ENCODE measurements at places on chromosomes 3 and 15.

DNA sequence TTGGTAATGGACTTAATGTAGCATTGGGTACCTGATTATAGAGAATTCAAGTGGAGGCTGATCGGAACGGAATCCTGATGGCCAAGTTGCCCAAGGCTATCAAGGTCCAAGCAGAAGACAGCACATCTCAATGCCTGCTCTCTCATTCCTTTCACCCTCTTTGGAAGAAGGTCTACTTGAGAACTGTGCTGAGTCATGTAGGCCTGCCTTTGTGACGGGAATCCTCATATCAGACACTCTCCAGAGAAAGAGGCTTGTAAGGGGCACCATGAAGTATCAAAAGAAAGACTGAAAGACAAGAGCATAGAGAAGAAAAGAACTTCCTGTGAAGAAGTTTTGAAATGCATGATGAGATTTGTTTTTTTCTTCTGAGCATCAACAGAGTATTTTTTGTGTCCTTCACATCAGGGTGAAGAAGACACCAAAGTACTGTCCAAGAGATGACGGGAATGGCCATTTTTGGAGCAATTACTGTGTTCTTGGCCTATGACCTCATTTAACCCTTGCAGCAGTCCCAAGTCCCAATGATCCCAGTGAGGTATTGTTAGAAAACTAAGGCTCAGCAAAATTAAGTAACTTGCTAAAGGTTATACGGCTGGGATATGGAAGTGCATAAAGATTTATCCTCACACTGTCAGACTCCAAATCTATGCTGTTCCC, 13.2 kb upstream of the LARP6 start:
- DNase-seq: no peak

GRCh38 chr3:18423401-18424212, 1.5 kb downstream of the SATB1 start:
- DNase-seq: no peak

GRCh38 chr3:141795276-141795675, 32.1 kb downstream of the GRK7 start:
- DNase-seq: no peak

- DNase-seq: no peak
These were observed 44.8 kb downstream of the TMEM40 start for GRCh38 chr3:12714278-12714677.

GRCh38 chr3:30341851-30342250, 264.6 kb upstream of the TGFBR2 start:
- no peak for DNase-seq

GRCh38 chr3:33114622-33115023, 809 bp downstream of the CRTAP start:
- DNase-seq: no peak

DNA sequence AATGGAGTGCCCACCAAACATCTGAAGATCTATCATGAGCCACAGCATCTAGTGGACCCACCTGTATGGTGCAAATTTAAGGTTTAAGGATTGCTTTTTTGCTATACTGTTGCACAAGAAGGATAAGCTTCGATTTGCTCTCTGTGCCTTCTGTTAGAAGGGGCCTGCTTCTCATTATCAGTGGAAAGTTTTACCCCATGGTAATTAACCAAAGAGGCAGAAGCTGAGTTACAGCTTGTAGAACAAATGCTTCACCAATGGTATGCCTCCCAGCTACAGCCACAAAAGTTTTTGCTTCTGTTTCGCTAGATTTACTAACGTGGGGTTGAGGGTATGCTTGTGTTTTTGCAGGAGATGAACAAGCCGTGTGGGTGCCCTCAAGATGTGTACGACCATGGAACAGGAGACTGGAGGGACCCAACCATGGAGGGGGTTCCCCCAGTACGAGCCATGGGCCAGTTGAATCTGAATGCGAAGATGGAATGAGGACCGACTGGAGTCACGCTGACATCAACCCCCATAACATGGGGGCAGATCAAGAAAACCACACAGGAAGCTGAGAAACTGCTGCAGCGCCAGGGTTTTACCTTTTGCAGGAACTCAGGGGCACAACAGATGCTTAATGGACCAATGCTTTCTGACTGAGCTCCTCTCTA, 43.5 kb downstream of the ACAD9 start:
- no peak for DNase-seq

GRCh38 chr3:183519891-183520290, 35.6 kb downstream of the KLHL6 start:
- no peak for DNase-seq

DNA sequence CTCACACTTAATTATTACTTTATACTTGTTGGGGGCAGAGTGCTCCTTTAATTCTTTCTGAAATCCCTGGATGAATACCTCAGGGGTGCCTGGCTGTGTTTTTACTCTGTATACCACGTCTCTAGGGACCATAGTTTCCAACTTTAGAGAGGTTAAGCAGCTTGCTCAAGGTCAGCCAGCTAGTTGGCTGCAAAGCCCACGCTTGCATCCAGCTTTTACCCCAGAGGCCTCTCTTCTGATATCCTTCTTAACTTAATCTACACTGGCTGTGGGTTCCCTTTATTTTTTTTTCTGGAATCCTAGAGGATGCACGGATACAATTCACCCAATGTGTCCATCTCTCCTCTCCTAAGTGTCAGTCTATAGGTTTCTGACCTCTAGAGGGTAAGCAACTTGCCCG, 1.4 kb downstream of the PDZRN3 start:
- DNase-seq: no peak

DNA sequence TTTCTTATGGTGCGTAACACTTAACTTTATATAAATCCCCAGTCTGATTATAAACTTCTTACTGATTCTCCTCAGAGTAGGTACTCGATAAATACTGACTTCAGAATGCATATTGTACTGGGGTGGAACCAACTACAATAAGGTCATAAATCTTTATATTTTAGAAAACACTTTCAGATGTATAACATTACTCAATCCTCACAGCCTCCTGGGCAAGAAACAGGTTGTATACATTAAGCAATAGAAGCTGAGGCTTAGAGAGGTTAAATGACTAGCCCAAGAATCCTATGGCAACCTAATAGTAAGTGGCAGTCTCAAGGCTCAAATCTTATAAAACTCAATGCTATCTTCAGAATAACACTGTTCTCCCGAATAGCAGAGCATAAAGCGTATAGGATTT, 9.1 kb downstream of the VPS13C start:
- no peak for DNase-seq

- no peak for DNase-seq
These were observed 15.9 kb downstream of the ARHGAP31 start for GRCh38 chr3:119310071-119310470.

GRCh38 chr3:32177702-32178198, 60.7 kb upstream of the CMTM8 start:
- DNase-seq: peak; percentile 44

- DNase-seq: no peak
These were observed 887.5 kb downstream of the DIPK2A start for GRCh38 chr3:144859161-144859560.

- no peak for DNase-seq
These were observed 50.6 kb downstream of the IQSEC1 start for GRCh38 chr3:13022348-13023234.

DNA sequence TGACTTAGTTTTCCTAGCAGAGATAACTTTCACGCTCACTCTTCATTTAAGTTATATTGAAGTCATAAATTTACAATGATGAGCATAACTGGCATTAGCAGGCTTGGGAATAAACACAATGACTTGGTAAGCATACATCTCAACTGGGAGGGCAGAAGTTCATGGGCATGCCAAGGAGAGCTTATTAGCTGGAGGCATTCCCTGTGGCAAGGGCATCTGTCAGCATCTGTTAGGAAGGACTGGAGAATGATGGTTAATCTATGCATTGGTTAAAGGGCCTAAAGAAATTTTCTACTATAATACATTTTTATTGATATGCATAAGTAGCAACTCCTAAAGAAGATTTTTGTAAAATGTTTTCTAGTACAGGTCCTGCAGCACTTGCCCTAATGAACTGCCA, 52.4 kb downstream of the NEK11 start:
- DNase-seq: no peak

DNA sequence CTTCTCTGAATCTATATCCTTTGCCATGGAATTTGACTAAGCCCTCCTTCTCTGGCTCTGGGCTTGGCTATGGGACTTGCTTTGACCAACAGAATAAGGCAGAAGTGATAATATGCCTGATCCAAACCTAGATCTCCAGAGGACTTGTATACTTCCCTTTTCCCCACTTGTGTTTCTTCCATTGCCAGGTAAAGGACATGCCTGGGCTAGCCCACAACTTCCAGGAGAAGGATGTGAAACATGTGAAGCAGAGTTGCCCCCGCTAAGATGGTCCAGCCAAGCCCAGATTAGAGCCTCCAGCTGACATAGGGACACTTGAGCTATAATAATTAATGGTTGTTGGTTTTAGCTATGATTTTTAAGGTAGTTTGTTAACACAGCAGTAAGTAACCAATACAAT, 55.1 kb downstream of the FOXB1 start:
- DNase-seq: no peak

DNA sequence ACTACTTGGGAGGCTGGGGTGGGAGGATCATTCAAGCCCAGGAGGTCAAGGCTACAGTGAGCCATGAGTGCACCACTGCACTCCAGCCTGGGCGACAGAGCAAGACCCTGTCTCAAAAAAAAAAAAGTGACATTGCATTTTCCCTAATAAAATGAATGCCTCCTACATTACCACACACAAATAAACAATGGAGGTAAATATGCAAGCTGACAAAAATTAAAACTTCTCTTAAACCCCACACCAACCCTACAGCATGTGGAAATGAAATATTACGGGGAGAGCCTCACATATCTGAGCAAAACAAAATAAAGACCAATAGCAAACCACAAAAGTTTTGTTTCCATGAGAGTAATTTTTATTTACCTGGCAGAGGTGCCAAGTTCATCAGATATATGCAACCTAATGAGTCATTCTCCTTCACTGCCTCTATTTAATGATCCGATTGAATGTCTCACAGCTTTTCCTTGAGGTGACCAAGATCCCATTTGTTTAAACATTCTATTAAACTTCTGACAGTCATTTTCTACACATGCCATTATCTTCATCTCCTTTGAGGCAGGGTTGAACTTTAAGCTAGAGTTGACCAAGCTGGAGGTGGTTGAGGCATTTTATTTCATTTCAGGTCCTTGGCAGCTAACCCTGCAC, 9.4 kb upstream of the CAV3 start:
- no peak for DNase-seq

GRCh38 chr15:66108483-66109265, 144.9 kb downstream of the MEGF11 start:
- no peak for DNase-seq

DNA sequence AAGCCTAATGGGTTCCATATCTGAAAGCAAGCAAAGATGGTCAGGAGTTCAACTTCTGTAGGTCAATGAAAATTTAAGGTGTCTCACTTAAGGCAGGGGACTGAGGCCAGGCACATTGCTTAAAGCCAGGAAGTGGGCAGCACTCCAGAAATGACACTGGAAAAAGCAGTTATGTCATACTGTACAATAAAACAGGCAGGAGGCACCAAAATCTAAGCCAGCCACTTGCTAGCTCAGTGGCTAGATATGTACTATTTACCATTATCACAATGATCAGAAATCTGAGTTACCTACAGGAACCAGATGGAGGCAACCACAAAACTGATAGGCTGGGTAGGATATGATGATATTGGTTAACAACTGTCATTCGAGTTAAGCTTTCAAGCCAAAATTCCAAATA, 57.3 kb downstream of the FRMD5 start:
- DNase-seq: no peak

- no peak for DNase-seq
These were observed 358.1 kb downstream of the MECOM start for GRCh38 chr3:169305460-169305859.

GRCh38 chr3:115293321-115293720, 146.2 kb upstream of the ZBTB20 start:
- DNase-seq: no peak

DNA sequence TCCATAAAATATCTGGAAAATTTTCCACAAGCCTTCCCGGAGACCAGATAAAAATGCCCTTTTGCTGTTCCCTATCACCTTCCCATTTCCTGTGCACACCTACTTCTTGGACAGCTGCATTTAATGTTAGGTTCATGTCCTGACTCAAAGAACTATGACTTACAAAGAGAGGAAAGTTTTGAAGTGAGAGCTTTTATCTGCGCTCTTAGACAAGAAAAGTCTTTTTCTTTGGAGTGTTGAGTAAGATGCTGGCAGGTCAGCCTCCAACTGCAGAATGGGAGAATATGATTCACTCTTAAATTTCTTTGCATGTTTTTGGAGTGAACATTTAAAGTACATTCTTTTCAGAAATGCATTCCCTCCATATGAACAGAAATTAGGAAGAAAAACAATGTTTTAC, 147.3 kb upstream of the DPH6 start:
- no peak for DNase-seq

GRCh38 chr15:80779658-80780415, 667 bp downstream of the CEMIP start:
- DNase-seq: peak; percentile 34

- no peak for DNase-seq
These were observed 37.5 kb downstream of the NBEAL2 start for GRCh38 chr3:47016934-47017435.

DNA sequence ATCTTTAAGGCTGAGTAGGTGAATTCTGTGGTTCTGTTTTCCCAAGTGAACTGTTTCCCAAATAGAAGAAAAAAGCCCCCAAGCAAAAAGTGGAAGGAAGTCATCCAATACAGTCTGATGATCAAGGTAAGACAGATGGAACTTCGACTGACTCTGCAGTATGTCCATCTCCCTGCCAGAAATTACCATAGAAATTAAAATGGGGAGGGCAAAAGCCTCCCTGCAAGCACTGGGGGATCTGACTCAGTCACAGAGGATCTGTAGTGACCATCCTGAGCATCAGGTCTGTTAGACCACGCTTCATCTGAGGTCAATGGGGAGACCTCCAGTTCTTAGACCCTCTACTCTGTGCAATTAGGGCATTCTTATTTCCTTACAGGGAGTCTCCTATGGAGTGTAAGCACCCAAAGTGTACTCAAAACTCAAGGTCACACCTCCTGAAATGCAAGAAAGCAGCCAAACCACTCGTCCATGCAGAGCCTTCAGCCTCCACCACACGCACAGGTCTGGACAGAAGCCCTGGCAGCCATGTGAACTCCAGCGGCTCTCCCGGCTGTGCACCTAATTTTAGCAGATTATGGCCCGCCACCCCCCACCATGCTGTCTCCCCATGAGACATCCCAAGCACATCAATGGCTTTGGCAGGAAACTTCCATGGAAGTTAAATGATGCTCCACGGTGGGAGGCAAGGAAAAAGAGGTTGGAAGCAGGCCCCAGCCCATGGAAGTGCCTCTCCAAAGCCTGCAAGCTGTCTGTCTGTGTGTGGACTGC, 348.7 kb downstream of the NTRK3 start:
- DNase-seq: peak; percentile 79

DNA sequence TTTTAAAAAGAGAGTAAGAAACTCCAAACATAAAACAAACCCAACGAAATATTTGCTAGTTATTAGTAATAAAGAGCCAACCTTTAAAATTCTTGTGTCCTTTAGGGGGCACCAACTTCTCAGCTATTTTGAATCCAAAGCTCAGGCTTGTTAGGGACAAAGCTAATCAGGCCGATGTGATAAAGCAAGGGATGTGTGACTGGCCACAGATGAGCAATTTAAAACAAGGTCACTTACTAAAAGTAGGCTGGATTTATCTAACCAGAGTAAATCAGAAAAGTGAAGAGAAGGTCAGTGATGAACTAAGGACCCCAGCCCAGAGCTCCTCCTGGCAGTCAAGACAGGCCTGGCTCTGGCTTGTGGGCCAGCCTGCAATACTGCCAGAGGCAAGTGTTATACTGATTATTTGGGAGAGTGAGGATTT, 108.5 kb downstream of the CYP19A1 start:
- DNase-seq: peak; percentile 32
